Right ventricle myocardium superior (tissue), 1 donor: ENCODE measurements at places on chromosomes 7 and 10. TPM values are rescaled to one million over a fixed set of nuclear protein-coding genes. Genes with fewer than 3 reads are reported as not detected.

PPP1R17 gene
- not detected for total RNA-seq

C10orf105 gene
- 0.05 TPM for total RNA-seq

ACSL5 gene
- total RNA-seq: 6.0 TPM

DNA sequence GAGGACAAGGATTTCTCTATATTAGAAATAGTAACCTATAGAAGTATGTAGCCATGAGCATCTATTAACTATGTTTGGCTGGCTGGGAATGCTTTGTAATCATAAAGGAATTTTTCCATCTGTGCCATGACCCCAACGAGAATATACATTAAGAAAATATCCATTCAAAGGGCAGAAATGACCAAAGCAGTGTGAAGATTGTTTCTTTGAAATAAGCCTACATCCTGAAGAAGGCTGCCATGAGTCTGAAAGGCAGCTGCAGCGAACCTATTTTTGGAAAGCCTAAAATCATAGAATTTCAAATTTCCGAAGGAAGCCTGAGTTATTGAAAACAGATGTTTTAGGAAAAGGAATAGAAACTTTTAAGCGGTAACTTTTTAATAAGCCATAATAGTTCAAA, 244.2 kb upstream of the FOXK1 start:
- no peak for DNase-seq

DNA sequence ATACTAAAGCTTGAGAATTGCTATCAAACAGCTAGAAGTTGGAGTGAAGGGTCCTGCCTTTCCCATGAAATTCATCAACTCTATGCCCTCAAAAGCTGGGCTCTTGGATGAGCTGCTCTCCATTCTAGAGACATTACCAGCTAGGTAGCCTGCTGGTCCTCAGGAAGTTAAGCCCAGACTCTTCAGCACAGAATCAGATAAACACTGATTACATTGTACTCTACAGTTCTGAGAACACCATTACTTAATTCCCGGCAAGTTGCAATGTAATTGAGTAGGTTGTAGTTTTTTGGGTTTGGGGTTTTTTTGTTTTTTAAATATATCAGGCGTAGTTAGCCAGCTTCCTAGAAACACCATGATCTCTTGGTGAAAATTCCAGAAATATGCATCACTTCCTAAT, 84.1 kb upstream of the PIK3CG start:
- no peak for DNase-seq

GRCh38 chr10:103660364-103661197, 167.1 kb downstream of the NEURL1 start:
- no peak for DNase-seq

MYH16 gene
- total RNA-seq: not detected

DNA sequence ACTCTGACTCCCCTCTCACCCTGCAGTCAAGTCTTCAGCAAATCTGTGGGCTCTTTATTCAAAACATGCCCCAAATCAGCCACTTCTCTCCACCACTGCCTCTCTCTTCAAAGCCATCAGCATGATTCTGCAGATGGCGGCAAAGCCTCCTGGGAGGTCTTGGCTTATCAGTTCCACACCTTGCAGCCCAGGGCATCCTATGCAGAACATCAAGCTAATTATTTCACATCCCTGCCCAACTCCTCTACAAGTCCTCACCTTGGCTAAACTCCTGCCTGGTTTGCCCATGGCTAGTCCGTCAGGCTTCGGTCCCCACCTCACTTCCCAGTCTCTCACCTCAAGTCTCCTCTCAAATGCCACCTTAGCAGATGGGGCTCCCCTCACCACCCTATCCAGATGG, 70.2 kb downstream of the PIP4K2A start:
- no peak for DNase-seq

DPP6 gene
- 0.19 TPM for total RNA-seq

DNA sequence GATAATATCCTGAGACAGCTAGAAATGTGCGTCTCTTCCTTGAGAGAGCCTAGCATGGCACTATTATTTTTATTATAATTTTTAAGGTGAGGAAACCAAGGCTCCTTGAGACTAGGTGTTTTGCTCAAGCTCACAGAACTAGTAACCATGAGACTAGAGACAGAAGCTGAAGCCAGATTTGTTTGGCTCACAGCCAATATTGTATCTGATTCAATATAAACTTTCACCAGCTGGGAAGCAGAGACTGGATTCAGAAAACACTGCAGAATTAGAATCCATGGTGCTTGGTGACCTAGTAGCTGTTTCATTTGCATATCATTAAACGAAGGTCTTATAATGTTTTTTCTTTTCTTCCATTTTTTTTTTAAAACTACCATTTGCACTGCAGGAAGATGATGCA, 64.4 kb downstream of the DNAJB9 start:
- DNase-seq: no peak

ZPBP gene
- not detected for total RNA-seq

- no peak for DNase-seq
Observed at GRCh38 chr10:32446536-32447406, 831 bp downstream of the CCDC7 start.

DNA sequence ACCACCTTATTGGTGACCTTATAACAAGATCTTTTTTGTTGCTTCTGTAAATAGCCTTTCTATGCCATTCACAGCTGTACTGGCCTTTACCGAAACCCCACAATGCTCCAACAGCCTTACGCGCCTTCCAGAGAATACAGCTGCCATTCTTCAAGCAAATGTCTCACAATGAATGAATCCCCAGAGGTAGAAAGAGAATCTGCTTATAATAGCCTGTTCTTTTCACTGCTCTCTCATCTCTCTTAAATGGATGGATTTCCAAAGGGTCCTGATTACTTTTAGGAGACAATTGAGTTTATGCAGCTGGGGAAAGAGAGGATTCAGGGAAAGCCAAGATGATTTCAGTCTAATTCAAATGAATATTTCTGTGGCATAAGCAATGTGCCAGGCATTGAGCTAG, 183.1 kb upstream of the PDE1C start:
- no peak for DNase-seq

GRCh38 chr10:80196270-80196949, 8.9 kb downstream of the ANXA11 start:
- DNase-seq: peak; percentile 61

DNA sequence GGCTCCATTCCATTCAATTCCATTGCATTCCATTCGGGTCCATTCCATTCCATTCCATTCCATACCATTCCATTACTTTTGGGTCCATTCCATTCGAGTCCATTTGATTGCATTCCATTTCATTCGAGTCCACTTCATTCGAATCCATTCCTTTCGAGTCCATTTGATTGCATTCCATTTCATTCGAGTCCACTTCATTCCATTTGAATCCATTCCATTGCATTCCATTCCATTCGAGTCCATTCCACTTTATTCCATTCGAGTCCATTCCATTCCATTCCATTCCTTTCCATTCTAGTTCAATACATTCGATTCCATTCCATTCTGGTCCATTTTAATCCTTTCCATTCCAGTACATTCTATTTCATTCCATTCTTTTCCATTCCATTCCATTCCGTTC, 334.0 kb downstream of the ZNF33B start:
- no peak for DNase-seq

GRCh38 chr7:15764010-15764409, 77.5 kb upstream of the MEOX2 start:
- DNase-seq: no peak

DNA sequence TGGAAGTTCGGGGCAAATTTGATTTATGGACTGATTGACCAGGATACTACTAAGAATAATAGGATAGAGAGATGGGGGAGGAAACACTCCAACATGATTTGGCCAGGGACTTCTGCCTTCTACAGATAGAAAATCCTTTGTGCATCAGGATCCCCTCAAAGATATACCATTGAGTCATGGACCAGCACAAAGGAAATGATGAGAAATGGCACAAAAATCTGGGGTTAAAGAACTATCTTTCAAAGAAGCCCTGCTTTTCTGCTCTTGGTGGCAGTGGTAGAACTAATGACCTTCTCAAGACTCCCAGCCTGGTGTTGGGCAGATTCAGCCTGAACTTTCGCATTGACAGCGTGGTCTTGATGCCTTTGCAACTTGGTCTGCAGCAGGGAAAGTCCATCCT, 27.6 kb upstream of the LAMB1 start:
- DNase-seq: no peak

DNA sequence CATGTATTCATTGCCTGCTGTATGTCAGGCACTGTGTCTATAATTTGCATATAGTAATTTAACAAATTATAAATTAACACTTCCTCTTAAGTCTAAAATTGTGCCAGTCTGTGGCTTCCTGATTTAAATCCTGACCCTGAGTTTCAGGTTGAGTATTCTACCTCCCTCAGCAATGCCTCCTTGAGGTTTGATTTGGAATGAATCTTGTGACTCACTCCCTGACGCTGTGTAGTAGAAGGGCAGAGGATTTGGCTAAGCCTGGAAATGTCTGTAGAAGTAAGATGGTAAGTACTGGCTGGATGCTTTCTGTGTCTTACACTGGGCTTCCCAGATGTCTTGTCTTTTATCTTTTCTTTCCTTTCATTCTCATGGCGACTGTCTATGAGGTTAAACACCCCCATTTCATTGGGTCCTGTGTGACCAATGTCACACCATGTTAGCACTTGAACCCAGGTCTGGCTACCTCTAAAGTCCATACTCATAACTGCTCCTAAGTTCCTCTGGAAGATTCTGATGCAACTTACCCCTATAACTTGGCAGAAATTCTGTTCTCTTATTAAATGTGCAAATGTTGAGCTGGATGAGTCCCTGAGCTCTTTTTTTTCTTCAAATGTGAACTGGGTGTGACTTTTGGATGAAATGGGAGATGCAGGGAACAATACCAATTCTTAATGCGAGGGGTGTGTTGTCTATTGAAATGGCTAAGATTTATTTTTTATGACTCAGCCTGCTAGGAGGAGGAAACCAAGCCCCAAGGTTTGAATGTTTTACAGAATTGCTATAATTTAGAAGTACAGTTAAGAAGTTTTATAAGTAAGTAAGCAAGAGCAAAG, 48.5 kb downstream of the PLCE1 start:
- DNase-seq: no peak

GRCh38 chr10:49474901-49475300, 64.0 kb downstream of the ERCC6 start:
- no peak for DNase-seq

DNA sequence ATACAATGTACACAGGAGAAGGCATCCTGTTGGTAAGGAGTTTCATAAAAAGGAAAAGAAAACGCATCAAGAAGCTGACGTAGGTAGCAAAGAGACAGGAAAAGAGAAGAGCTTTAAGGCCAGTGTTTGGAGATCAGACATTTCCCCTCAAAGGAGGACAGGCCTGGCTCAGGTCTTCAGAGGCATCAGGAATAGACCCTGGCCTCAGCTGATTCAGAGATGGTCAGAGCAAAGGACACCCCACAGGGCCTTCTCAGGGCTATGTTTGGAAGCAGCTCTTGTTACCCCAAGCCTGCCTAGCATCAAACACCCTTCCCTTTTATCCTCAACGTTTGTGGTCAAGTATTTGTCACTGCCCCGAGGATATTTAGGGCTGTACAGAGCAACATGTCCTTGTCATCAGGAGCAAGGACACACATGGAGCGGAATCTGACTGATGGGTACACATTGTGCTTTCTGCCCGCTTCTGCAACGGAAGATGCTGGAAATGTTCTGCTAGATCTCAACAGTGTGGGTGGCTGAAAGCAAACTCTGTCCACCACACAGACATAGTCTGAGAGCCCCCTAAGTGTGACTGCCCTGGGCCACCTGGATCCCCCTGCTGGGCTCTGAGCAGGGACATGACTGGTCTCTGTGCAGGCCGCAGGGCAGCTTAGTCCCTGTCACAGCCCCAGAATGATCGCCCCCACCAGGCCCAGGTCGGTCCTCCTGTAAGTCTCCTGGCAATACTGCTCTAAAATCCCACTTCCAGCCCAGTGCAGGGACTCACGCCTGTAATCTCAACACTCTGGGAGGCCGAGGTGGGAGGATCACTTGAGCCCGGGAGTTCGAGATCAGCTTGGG, 1.0 kb upstream of the ZDHHC4 start:
- no peak for DNase-seq

DNA sequence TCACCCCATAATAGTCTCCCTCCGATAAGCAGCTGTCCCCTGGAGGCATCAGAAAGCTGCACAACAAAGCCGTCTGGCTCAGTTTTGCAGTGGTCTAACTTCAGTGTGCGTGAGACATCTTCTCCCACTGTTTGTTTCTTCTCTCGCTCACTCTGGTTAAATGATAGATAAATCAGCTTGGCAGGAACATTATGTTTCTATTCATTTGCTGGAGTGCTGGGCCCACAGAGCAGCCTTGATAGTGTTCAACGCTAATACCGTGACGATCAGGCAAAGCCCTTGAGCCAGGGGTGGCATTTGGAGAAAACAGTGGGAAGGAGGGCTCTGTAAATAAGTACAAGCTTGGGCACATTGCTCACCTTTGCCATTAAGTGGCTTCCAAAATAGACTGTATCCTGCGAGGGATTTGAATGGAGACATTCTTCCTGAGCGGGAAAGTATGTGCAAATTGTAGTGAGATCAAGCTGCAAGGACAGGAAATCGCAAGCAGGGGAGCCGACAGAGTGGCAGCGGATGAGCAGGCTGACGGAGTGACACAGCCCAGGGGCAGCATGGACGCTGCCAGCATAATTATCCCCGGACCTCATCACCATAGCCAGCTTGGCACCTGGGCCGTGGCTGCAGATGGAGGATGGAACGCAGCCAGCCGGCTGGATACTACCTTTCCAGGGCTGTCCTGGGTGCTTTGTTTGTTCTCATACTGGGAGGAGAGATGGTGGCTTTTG, 256.8 kb upstream of the FZD8 start:
- peak; percentile 75 for DNase-seq

DNA sequence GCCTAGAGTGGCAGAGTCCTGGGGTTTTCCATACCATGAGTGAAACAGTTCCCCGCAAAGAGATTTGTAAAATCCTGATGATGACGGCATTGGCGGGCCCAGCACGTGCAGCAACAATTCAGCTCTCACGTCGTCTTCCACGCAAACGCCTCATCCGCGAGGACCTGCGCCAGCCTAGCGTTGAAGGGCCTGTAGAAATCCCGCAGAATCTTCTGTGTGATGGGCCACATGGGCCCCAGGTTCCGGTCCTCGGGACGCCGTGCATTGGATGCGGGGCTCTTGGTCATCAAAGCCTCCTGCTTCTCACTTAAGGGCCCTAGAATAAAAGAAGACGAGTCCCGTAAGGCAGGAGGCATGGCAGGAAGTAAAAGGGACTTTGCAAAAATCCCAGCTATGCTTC, 83.4 kb downstream of the CHST15 start:
- DNase-seq: no peak

VENTX gene
- total RNA-seq: 0.43 TPM

GRCh38 chr10:98367604-98368451, 47.2 kb downstream of the PYROXD2 start:
- no peak for DNase-seq

IFIT3 gene
- total RNA-seq: 5.9 TPM

DNA sequence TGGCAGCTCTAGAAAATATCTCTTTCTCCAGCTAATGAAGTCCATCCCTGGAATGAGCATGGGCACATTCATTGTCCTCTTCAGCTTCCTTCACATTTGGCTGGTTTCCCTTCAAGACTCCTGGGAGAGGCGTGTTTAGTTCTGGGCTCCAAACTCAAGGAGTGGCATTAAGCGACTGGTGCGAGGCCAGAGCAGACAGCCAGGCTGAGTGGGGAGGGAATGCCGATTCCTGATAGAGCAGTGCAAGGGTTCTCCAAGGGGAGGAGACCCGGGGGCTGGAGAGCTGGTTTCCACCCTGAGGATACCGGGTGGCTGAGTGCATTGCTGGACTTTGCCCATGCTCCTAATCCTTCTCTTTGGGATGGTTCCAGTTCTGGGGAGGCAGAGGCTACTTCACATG, 372.1 kb downstream of the RPS24 start:
- no peak for DNase-seq

CNNM2 gene
- 2.6 TPM for total RNA-seq
